ENCODE measurements at places on chromosomes 13 and 19. TPM values are rescaled to one million over a fixed set of nuclear protein-coding genes. Genes with fewer than 3 reads are reported as not detected.

The HNRNPA1L2 gene
- total RNA-seq, result 4.2 TPM

The CRLF1 gene
- total RNA-seq, result 2.6 TPM

The MBD3L3 gene
- total RNA-seq, result not detected

The PGLYRP1 gene
- total RNA-seq, result not detected

The RFPL4AL1 gene
- total RNA-seq, result not detected

The ZNF221 gene
- 3.3 TPM for total RNA-seq

The SMAD9 gene
- 22.5 TPM for total RNA-seq

- no peak overlapping the region for H3K4me3 ChIP-seq
- peaks cover 5% of the 10 kb centered on the region for H3K27me3 ChIP-seq
- H3K27ac ChIP-seq, result no peak overlapping the region
- no peaks in the 10 kb centered on the region for H3K4me1 ChIP-seq
- no peak for DNase-seq
- no peaks in the 10 kb centered on the region for H3K36me3 ChIP-seq
These were observed 365.8 kb downstream of the MTUS2 start for GRCh38 chr13:29185926-29186325.

DNA sequence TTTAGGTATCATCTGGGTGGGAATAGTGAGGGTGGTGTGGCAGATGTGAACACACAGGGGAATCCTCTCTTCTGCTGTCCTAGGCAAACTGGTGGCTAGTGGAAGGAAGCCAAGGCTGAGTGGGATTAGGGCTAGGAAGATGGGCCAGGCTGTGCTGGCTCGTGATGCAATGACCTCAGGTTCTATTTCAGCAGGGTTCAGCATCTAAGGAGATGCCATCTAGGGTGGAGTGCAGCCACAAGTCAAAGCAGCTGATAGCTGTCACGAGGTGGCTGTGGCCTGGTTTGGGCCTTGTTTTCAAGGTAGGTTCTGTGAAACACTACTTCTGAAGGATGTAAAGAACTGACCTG lies 21.6 kb downstream of the ARL11 start:
- H3K27me3 ChIP-seq, result no peaks in the 10 kb centered on the region
- no peaks in the 10 kb centered on the region for H3K36me3 ChIP-seq
- H3K27ac ChIP-seq, result peak overlapping the region; percentile 29
- H3K4me1 ChIP-seq, result peaks cover 13% of the 10 kb centered on the region
- no peak for DNase-seq
- no peak overlapping the region for H3K4me3 ChIP-seq

DNA sequence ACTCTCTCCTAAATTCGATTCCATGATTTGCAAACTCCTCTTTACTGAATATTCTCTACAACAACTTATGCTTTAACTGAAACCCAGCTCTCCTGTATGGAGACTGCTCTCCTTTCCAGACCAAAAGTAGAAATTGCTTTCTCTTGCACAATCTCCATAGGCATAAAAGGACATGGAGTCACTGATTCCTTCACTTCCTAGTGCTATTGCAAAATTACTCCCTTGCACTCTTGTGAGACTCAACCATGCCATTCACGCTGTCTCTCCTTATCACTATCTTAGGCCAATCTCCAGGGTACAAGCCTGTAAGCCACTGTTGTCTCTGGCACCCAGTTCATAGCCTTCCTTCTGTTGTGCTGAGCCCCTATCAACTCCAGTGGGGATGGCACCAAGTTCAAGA lies 30.6 kb downstream of the SERPINE3 start:
- peaks cover 2% of the 10 kb centered on the region for H3K4me1 ChIP-seq
- peaks cover 16% of the 10 kb centered on the region for H3K36me3 ChIP-seq
- no peak for DNase-seq
- peak overlapping the region; percentile 30 for H3K27ac ChIP-seq
- no peak overlapping the region for H3K4me3 ChIP-seq

DNA sequence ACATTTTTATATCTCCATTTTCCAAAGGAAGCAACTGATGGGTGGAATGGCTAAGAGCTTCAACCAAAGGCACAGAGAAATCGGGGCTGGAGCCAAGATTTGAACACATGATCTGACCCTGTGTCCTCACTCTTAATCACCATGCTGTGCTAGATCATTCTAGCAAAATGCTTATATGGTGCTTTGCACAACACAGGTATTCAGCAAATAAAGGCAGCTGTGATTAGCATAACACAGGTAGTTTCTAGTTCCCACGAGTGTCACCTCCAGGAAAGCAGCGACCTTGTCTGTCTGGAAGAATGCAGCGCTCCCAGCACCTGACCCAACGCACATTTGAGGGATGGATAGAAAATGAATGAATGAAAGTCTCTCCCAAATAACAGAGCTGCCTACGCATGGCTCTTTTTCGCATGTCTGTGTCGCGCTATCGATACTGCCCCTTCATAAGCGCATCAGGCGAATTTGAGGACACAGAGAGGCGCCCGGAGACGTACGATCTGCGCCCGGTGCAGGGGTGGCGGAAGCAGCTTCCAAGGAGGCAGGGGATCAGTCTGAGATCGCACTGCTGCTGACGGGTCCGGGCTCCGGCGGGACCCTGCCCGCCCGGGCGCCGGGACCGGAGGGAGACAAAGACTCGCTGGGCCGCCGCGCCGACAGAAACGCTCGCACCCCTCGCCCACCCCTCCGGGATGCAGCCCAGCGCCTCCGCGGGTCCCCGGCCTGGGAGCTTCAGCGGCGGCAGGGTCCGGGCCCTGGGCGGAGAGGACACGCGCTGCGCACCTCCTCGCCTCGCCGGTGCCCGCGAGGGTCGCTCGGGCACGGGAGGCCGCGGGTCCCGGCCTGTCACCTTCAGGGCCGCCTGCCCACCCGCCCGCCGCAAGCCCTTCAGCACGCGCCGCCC lies 609 bp downstream of the EPS15L1 start:
- peak overlapping the region; percentile 93 for H3K4me3 ChIP-seq
- no peaks in the 10 kb centered on the region for H3K36me3 ChIP-seq
- H3K27me3 ChIP-seq, result peaks cover 2% of the 10 kb centered on the region
- DNase-seq, result peak; percentile 41
- peaks cover 26% of the 10 kb centered on the region for H3K4me1 ChIP-seq

- H3K4me3 ChIP-seq, result no peak overlapping the region
- H3K27ac ChIP-seq, result no peak overlapping the region
- no peak for DNase-seq
- no peaks in the 10 kb centered on the region for H3K4me1 ChIP-seq
- no peaks in the 10 kb centered on the region for H3K36me3 ChIP-seq
These were observed 232.0 kb downstream of the PCDH20 start for GRCh38 chr13:61183670-61184069.

DNA sequence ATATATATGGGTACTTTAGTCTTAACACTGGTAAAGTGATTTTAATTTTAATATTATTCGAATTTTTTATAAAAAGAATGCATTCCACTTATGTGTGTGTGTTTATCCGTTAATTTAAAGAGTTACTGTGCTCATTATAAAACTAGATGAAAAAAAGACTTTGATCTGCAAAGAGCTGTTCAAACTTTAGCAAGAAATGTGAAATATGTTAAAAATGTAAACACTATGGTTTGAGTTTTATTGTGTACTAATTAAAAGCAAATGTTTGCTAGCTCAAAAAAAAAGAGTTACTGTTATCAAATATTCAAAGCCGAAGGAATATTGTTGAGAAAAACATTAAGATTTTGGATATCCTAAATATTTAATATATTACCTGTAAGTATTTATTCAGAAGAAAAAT lies 34.5 kb downstream of the UFM1 start:
- H3K36me3 ChIP-seq, result no peaks in the 10 kb centered on the region
- no peaks in the 10 kb centered on the region for H3K27me3 ChIP-seq
- H3K4me3 ChIP-seq, result no peak overlapping the region
- no peak for DNase-seq
- H3K4me1 ChIP-seq, result 0 out of 2 replicates have a peak, but pooled peaks cover 3% of the 10 kb centered on the region

DNA sequence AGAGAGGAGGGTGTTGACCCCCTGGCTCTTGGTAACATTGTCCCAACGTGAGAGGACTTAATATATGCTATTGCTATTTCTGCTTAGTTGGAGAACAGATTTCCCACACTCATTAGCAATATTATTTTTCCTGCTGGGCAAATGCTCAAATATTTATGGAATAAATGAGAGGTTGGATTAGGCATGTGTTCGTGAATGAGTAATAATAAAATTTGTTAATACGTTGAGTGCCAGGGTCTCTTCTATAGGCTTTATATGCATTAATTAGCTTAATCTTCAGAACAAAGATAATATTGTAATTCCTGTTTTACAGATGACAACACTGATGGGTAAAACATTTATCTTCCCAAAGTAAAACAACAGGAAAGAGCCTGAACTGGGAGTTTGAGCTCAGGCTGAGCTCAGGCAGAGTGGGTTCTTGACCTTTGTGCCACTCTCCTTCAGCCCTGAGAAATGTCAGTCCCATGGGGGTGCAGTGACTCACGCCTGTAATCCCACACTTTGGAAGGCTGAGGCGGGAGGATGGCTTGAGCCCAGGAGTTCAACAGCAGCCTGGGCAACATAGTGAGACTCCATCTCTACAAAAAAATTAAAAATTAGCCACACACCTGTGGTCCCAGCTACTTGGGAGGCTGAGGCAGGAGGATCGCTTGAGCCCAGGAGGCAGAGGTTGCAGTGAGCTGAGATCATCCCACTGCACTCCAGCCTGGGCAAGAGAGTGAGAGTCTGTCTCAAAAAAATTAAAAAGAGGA lies 1.2 kb downstream of the ZNF233 start:
- peaks cover 11% of the 10 kb centered on the region for H3K4me1 ChIP-seq
- no peaks in the 10 kb centered on the region for H3K27me3 ChIP-seq
- H3K36me3 ChIP-seq, result peaks cover 2% of the 10 kb centered on the region
- DNase-seq, result no peak

- H3K27me3 ChIP-seq, result no peaks in the 10 kb centered on the region
- H3K36me3 ChIP-seq, result no peaks in the 10 kb centered on the region
- H3K4me1 ChIP-seq, result no peaks in the 10 kb centered on the region
- no peak for DNase-seq
- no peak overlapping the region for H3K27ac ChIP-seq
These were observed 12.6 kb downstream of the MKNK2 start for GRCh38 chr19:2038284-2039088.

- no peak overlapping the region for H3K4me3 ChIP-seq
- no peaks in the 10 kb centered on the region for H3K4me1 ChIP-seq
- DNase-seq, result no peak
- H3K27ac ChIP-seq, result no peak overlapping the region
These were observed 854.3 kb downstream of the UQCRFS1 start for GRCh38 chr19:28358633-28359032.

- peaks cover 28% of the 10 kb centered on the region for H3K36me3 ChIP-seq
- peaks cover 73% of the 10 kb centered on the region for H3K4me1 ChIP-seq
- H3K4me3 ChIP-seq, result peak overlapping the region; percentile 95
- peaks cover 1% of the 10 kb centered on the region for H3K27me3 ChIP-seq
These were observed 567 bp upstream of the SMG9 start for GRCh38 chr19:43755256-43755801.

DNA sequence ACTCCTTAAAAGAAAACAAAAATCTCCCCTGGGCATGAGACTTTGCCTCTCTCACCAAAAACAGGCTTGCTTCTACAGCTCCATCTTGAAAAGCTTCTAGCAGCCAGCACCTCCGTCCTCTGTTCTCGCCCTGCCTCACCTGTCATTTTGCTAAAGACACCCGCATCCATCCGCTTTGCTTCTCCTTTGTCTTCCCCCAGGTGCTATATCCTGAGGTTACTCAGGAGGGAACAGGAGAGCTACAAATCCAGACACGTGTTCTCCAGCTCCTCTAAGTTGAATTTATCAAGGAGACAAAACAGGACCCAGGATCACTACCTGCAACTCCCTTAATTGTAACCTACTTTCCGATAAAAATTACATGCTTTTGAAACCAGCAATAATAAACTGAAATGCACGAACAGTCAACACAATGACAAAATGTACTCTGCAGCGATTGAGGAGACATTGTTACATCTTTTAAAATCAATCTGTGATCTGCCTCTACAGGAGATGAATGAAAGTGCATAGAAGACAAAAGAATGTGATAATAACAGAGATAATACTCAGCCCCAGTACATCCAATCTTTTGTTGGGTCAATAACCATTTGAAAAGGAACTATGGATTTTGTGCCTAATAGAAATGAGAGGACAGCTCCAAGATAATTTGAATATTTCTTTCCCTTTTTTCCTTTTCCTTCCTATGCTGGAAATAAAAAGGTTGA lies 221.2 kb downstream of the DCLK1 start:
- peaks cover 23% of the 10 kb centered on the region for H3K27me3 ChIP-seq
- no peak overlapping the region for H3K27ac ChIP-seq

GRCh38 chr19:33402421-33403220 lies 29.1 kb downstream of the CEBPG start:
- no peak overlapping the region for H3K27ac ChIP-seq
- H3K4me1 ChIP-seq, result no peaks in the 10 kb centered on the region
- H3K4me3 ChIP-seq, result no peak overlapping the region
- no peak for DNase-seq
- H3K27me3 ChIP-seq, result no peaks in the 10 kb centered on the region
- H3K36me3 ChIP-seq, result no peaks in the 10 kb centered on the region

- H3K4me1 ChIP-seq, result peaks cover 33% of the 10 kb centered on the region
- no peak overlapping the region for H3K4me3 ChIP-seq
- no peaks in the 10 kb centered on the region for H3K27me3 ChIP-seq
These were observed 115.8 kb downstream of the KATNAL1 start for GRCh38 chr13:30191491-30192100.

DNA sequence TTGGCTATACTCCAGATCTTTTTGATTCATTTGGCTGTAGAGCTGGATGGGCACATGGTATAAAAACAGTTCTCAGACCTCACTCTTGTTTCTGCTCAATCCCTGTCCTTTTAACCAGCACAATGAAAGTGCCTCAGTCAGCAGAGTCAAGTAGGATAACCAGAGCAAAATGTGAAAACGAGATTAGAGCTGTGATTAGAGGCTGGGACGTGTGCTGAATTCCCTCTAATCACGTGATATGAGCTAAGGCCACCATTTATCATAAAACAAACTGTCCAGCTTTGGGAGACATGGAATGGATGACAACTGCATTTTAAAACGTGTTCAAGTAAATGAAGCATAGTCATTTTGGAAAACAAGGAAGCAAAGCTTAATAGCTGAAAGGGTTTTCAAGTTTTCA lies 54.1 kb downstream of the GJA3 start:
- H3K4me3 ChIP-seq, result no peak overlapping the region
- no peaks in the 10 kb centered on the region for H3K36me3 ChIP-seq
- peaks cover 37% of the 10 kb centered on the region for H3K27me3 ChIP-seq
- no peak overlapping the region for H3K27ac ChIP-seq
- H3K4me1 ChIP-seq, result no peaks in the 10 kb centered on the region
- no peak for DNase-seq

DNA sequence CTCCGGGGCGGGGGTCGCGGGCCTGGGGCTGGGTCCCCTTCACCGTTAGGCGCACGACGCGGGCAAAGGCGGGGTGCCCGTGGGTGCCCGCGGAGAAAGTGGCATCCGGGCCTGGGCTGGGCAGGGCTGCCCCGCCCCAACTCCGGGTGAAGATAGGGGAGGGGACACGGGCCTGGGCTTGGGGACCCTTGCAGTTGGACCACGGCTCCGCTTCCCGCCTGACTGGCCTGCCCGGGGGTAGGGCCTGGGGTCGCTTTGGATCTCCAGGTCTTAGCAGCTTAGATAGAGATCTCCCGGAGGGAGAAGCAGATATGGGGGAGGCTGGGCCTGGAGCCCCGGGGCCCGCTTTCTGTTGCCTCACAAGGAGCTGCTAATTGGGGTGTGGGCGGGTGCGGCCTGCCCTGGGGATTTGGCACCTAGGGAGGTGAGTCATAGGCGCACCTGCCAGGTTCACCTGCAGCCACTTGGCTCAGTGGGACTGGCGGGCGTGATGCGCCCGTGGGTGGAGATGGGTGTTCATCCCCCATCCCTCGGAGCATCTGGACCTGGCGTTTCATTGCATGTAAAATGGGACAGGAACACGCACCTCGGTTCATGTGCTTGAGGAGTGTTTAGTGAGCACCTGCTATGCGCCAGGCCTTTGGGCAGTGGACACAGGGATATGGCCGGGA lies 585 bp downstream of the MAP1S start:
- peaks cover 41% of the 10 kb centered on the region for H3K4me1 ChIP-seq
- no peak for DNase-seq
- peak overlapping the region; percentile 63 for H3K27ac ChIP-seq
- H3K36me3 ChIP-seq, result peaks cover 4% of the 10 kb centered on the region
- peak overlapping the region; percentile 92 for H3K4me3 ChIP-seq

All from HFFc6 (cell line).